ENCODE measurements at places on chromosomes 11 and 22.

- DNase-seq, result no peak
Observed at GRCh38 chr22:40121461-40121860, 56.3 kb upstream of the TNRC6B start.

GRCh38 chr11:12167061-12168000 lies 56.9 kb downstream of the MICAL2 start:
- DNase-seq, result no peak

DNA sequence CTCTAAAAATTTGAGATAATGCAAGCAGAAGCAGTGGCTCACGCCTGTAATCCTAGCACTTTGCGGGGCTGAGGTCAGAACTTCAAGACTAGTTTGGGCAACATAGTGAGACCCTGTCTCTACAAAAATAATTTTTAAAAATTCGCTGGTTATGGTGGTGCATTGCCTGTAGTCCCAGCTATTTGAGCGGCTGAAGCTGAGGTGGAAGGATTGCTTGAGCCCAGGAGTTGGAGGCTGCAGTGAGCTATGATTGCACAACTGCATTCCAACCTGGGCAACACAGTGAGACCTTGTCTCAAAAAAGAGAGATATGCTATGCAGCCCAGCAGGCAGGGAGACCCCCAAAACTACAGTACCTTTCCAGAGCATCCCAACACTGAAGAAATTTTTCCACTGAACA lies 2.3 kb downstream of the CTSC start:
- DNase-seq, result no peak

GRCh38 chr11:15770798-15771414 lies 585.4 kb downstream of the SOX6 start:
- DNase-seq, result no peak

DNA sequence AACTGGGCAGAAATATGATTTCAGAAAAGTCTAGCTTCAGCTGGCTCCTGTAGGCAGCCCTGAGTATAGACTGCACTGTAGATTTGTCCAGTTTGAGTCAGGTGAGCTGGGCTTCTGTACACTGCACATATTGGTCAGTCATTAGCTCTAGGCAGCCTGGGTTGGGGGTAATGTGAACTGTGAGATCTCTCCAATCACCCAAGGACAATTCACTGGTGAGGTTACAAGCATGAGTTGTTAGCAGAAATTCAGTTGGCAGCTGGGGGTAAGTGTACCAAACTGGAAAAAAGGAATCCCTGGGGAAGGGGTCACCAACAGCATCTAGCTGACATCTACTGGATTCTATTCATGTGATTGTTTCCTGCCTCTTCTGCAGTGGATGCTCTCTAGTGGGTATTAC lies 39.7 kb downstream of the MRGPRX2 start:
- no peak for DNase-seq

GRCh38 chr11:11421509-11421908 lies 68.5 kb upstream of the CSNK2A3 start:
- DNase-seq, result no peak

DNA sequence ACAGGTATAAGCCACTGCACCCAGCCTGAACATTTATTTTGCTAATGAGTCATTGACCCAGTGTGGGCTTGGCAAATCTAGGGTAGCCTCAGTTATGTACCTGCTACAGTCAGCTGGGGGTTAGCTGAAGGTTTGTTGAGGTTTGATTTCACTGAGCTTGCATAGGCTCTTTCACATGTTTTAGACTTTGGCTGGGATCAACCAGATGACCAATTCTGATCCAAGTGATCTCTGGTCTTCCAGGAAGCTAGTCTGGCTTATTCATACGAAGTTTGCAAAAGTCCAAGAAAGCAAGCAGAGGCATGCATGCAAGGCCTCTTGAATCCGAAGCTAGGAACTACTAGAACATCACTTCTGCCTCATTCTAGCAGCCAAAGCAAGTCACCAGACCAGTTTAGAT lies 21.0 kb downstream of the SERPING1 start:
- DNase-seq, result no peak

DNA sequence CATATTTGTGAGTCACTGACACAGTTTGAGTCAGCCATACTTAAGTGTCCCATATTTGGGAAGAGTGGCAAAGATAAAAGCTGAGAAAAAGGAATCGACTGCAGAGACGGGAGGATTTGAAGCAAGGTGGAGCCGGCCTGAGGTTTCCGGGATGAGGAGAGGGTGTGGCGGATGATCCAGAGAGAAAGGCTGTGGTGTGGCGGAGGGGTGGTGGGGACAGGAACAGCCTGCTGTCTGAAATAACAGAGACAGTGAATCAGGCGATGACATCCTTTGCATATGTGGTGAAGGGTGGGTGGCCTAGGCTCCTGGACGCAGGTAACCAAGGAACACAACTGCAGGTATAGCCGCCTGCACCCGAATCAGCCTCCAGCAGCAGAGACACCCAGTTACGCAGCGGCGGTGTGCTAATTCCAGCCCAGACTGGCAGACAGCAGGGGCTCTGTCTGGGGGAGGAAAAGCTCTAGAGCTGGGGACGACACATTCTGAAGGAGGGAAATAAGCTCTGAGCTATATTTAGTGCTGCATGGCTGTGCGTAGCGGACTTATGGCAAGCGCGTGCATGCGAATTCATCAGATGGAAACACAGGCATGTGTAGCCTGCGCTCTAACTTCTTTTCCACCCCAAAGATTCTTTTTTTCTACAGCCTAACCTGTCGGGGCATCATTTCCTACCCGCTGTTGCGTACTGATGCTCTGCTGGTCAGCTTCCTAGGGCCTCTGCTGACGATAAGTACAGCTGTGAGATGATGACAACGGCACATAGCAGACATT lies 62.7 kb upstream of the BARX2 start:
- DNase-seq, result no peak

DNA sequence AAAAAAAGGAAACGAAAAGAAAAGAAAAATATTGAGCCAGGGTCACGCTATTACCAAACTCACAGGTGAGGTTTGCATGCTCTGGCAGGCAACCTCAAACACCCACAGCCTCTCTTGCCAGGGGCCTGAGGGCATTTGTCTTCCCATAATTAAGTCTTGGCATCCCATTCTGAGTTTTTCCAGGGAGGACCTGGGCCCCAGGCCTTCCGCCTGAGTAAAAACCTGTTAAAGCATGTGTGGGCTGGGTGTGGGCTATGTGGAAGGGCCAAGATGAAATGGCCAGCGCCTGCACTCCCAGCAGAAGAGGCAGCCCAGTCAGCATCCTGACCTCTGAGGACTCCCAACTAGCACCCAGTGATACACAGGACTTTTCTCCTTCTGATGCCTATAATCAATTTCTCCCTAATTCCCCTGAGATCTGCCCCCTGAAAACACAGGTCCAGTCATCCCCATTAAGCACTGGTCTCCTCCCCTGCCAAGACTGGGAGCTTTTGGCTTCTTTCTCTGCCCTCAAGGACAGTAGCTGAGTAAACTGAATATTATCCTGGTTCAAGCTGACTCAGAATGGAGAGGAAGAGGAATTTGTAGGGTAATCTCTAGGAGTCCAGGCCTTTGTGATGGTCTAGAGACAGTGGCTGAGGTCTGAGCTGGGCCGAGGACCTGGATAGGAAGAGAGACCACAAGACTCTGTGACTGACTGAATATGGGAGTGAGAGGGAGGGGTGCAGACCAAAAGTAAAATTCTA lies 35.6 kb upstream of the ACER3 start:
- no peak for DNase-seq

GRCh38 chr11:134118006-134118405 lies 49.1 kb downstream of the JAM3 start:
- no peak for DNase-seq

GRCh38 chr11:123195188-123196059 lies at the start of gene CLMP:
TSS of gene CLMP (minus strand) at chr11:123195248. CDS start at chr11:123194940, 308 bp downstream.
- no peak for DNase-seq

DNA sequence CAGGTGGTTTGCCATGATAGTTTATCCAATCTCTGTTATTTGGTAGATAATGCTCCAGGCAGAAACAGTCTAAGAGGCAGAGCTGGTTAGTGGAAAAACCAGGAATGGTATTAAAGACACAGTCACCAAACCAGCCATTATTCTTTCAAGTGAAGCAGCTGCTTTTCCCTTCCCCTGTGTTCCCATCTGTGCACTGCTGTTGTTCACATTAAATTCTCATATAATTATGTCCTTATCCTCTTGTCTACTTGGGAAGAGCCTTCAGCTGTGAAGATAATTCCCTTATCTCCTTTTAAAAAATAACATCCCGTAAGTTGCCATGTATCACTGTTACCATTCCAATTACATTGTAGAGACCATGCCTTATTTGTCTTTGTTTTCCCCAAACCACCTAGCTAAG lies 5.2 kb upstream of the TBCEL start:
- no peak for DNase-seq

- DNase-seq, result no peak
Observed at GRCh38 chr11:133705074-133705648, 140.2 kb downstream of the SPATA19 start.

DNA sequence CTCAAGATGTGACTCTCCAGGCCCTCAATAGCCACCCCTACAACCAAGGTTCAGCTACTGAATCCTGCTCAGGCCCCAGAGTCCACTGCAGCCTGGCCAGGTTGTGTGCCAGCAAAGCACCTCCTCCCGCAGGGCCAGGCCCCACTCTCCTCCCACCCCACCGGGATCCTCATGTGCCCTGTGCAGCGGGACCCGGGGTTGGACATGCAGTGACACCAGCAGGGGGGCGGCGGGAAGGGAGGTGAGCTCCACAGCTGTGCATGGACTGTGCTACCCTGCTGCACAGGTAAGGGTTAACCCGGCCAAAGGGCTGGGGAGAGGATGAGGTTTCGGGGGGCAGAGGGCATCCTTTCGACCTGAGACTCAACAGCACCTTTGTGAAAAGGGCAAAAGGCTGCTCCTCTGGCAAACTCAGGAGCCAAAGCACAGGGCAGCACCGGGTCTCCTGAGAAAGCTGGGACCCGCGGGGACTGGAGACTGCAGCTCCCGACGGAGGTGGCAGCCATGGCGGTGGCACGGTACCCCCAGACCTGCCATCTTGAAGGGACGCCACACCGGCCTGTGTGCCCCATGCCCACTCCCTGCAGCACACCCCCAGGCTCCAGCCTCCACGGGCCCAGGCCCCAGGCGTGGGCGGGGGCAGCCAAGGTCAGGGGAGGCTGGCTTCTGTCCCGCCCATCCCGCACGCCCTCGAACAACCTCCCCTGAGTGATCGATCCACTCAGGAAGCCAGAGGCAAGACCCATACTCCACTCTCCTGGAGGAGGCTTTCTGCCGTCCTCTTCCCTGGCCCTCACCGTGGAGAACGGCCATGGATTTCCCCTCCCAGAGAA lies 10.6 kb downstream of the PLXNB2 start:
- no peak for DNase-seq

GRCh38 chr22:49692499-49693225 lies 135.0 kb downstream of the BRD1 start:
- DNase-seq, result no peak

GRCh38 chr11:61486011-61486620 lies 22.4 kb upstream of the LRRC10B start:
- DNase-seq, result no peak

DNA sequence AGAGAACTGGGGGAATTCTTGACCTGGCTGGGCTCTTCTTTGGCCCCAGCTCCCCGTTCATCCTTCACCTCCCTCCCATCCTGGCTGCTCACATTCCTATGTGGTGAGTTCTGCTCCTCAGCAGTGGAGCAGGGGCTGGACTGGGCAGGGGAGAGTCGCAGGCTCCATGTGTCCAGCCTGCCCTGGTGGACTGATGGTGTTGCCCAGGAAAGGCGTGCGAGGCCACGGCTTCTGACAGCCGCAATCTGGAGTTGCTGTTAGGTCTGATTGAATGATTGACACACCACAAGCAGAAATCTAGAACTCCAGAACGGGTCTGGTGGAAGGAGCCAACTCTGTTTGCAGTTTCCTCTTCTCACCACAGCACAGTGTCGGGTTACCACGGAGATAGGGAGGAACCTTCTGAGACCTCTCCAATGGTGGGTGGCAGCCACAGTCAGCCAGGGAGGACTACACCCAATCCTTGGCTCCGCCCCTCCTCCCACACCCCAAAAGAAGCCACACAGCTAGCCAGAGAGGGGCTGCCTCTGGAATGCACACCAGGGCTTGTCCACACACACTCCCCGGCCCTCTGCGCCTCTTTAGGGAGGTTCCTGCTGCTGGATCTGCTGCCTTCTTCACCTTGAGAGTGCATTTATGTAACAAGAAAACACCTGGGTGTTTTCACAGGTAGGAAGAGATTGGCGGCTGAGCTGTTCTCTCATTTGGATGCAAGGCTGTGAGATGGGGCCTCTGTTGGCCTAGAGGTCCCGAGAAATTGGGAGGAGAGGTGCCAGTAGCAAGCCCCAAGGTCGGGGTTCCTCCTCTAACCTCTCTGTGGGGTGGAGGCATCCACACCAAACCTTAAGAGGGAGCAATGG lies 56.4 kb upstream of the CD44 start:
- DNase-seq, result peak; percentile 46

DNA sequence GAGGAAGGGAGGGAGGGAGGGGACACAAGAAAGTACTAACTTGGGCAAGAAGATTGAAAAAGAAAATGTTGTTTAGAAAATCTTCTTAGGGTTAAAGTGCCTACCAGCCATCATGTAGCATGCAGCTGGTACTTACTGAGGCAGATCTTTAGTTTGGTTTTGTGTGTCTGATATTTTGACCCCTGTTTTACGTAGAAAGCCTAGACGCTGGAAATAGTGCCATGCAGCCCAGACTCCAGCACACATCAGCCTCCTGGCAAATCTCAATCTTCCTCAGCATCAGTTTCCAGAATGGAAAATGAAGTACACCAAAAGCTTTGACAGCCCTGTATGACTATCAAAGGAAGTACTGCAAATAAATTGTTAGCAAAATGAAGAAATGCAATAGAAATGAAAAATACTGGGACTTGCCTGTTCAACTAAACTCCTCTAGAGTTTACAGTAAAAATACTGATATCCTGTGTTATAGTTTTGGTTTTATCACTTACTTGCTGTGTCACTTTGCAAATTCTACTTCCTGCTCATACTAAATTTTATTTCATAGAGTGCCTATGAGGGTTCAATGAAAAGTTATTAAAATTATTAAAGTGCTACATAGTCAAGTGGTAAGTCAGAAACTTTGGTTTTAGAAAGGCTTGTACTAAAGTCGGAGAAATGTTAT lies 7.4 kb downstream of the USP28 start:
- DNase-seq, result no peak
